NCI-H2107 (cell line): ENCODE measurements at places on chromosomes 2 and 18.

DNA sequence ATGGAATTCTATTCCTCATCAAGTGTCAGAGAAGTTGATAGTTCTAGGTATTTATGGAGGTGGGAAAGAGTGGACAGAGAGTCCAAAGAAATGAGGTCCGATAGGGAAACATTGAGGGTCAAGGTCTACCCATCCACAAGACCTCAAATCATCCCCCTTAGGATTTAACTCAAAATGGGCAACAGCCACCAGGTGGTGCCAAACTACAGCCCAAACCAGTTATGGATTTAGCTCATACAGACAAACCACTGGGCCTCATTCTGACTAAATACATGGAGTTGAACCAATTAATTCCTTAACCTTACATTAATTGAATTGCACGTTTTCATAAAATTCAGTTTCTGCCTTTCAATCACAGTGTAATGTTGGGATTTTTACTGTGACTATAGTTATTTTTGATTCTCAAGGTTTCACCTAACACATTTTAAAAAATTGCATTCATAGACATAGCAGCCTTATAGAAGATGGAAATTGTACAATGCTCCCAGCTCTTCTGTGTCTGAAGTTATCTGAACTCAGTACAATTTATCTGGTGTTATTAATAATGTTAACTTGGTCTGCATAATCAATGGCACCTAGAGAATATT is 98.2 kb upstream of the HNMT start:
- no peak for DNase-seq

- DNase-seq, result no peak
Measured at GRCh38 chr2:239820836-239821693, 204.1 kb downstream of the NDUFA10 start.

GRCh38 chr2:166458674-166459073 is 35.4 kb downstream of the SCN7A start:
- no peak for DNase-seq

- no peak for DNase-seq
Measured at GRCh38 chr2:164371916-164372315, 249.4 kb downstream of the GRB14 start.

DNA sequence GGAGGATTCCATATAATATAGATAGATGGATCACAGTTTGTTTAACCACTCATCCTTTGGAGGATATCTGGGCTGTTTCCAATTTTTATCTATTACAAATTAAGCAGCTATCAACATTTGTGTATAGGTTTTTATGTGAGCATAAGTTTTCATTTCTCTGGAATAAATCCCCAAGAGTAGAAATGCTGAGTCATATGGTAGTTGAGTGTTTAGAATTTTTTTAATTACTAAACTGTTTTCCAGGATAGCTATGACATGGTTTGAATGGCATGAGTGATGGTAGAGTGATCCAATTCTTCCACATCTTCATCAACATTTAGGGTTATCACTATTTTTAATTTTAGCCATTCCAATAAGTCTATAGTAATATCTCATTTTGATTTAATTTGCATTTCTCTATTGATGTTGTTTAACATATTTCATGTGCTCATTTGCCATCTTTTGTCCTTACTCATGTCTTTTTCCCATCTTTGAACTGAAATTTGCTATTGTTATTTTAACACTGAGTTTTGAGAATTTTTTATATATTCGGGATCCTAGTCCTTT is 31.4 kb downstream of the ABCB11 start:
- DNase-seq, result no peak

- DNase-seq, result no peak
Measured at GRCh38 chr2:217086038-217086522, 226.2 kb upstream of the TNP1 start.

DNA sequence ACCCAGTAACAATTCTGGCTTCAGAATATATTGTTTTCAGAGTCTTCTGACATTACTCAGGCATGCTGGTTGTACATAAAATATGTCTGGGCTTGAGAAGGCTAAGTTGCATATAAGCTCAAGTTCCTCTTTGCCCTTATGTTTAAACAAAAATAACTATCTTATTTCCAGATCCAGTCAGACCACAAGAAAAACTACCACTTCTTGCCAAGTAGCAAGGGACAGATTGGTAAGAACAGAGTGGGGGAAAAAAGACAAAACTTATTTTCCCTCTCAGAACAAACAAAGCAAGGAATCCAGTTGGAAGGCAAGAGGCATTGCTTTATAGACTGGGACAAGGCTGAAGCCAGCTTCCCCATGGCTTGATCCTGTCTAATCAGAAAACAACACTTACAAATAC is 1036.7 kb upstream of the CELF4 start:
- DNase-seq, result no peak

GRCh38 chr2:38038682-38039081 is 37.3 kb downstream of the CYP1B1 start:
- no peak for DNase-seq

- no peak for DNase-seq
Measured at GRCh38 chr2:72271766-72272641, 124.3 kb upstream of the CYP26B1 start.

GRCh38 chr18:50847192-50847591 is 27.4 kb upstream of the MRO start:
- no peak for DNase-seq

- no peak for DNase-seq
Measured at GRCh38 chr2:101012054-101012705, 10.1 kb downstream of the RPL31 start.

DNA sequence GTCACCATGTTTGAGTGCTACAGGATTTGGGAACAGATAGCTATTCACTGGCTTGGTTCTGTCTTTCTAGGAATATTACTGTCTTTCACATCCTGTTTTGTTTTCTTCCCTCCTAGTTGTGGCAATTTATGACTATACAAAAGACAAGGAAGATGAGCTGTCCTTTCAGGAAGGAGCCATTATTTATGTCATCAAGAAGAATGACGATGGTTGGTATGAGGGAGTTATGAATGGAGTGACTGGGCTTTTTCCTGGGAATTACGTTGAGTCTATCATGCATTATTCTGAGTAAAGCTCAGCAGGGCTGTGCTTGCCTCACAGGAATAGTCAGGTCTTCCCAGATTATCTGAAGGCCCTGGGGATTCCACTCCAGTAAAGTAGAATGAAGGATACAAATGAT is 98.9 kb downstream of the ABI2 start:
- DNase-seq, result no peak

DNA sequence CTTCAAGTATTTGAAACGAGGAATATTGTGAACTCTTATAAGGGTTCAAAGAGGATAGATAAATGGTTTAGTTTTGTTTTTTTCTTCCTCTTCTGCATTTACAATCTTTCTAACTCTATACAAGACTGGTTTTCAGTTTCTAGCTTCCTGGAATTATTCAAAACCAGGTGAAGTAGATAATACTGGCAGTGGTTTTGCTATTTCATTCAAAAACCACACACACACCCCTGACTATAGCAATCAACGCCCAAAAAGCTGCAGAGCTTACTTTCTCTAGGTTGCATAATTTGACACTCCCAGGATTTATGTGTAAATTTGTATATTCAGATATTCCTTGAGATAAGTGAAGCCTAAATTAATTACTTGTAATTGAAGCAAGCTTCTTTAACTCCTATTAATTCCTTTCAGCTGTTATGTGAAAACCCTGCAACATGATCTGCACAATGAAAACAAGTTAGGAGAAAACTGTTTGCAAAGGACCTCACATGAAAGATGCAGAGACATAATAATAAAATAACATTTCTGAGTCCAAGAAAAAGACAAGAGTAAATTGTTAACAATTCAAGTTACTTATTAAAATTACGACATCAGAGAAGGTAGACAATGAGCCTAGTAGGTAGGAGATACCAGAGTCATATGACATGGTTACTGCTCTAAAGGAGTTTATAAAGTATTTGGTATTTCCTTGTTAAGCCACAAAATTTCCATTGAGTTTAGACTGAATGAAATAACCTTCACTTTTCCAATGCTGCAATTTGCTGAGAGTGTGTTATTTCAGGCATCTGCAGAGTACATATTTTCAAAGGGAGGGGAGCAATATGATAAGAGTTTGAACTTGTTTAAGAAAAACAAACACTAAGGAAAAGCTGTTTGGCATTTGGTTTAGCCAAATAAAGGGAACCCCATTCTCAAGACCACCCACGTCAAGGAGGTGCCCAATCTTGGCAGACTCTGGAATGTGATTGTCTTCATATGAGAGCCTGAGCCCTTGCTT is 1.6 kb upstream of the NFE2L2 start:
- no peak for DNase-seq

DNA sequence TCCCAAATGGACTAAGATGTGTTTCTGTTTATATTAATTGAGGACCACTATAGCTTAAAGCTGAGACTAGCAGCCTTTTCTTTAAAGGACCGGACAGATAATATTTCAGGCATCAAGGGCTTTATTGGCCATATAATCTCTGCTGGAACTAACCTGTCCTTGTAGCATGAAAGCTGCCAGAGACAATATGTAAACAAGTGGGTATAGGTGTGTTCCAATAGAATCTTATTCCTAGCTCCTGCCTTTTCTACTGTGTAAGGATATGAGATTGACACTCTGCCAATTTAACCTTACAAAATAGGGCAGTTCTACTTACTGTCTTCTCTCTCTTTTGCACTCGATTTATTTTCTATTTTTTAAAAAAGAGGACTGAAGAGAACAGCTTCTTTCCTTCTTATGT is 74.0 kb downstream of the RHBDD1 start:
- no peak for DNase-seq

- no peak for DNase-seq
Measured at GRCh38 chr18:13366131-13366530, 147.6 kb downstream of the LDLRAD4 start.

- no peak for DNase-seq
Measured at GRCh38 chr18:41526054-41526453, 429.0 kb upstream of the PIK3C3 start.
